ENCODE measurements at places on chromosomes 5 and 9.

DNA sequence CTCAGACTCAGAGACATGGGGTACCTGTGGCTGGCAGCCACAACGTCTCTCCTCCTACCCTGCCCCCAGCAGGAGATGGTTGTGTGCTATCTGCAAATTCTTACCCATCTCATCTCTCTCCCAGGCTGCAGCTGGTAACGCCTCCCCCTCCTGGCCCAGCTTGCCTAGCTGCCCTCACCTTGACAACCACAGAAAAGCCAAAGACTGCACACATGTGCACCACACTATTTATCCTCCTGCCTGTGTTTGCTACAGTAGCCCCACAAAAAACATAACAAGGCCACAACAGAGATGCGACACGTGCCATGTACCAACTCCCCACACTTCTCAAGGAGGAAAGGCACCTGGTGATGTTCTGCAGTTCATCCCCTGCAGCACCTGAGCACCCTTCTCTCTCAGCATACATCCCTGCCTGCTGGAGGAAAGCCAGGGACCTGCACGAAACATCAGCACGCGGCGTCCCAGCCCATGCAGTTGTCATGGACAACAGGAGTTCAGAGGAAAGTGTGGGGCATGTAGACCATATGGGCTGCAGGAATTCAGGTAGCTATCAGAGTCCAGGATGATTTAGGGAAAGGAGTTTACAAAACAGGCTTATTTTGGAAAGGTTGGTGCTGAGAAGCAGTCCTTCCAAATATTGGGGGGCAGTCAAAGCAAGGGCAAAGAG lies 168.7 kb downstream of the C5orf15 start:
- DNase-seq = no peak

DNA sequence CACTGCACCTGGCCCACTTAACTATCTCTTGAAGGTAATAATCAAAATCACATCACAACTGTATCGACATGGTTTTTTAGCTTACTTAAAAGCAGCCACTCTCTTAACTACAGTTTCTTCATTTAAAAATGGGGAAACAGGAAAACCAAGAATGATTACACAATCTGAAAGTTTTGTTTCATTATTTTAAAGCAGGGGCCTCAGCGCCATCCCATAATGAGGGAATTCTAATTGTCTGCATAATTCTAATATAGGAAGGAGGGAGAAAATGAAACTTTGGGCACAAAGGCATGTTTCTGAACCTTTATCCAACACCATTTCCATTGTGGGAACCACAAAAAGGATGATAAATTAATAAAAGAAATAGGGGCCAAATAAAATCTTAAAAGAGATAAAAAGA lies 7.6 kb downstream of the HACD4 start:
- DNase-seq = no peak

- no peak for DNase-seq
Observed at GRCh38 chr5:168647083-168647482, 67.9 kb upstream of the PANK3 start.

DNA sequence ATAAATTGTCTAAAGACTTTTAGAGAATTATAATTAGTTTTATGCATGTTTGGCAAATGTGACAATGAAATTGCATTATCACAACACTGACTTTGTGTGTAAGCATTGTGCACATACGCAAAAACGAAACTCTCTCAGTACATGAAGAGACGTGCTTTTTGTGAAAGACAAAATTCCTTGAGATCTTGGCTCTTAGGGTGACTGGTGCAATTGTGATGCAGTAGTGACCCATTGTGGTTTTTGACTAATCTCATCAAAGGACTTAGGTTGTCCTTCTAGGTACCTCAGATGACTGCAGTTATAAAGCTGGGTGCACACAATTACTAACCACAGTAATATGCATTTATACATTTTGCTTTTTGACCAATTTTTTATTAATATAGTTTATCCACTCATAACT lies 25.3 kb upstream of the TYRP1 start:
- no peak for DNase-seq

DNA sequence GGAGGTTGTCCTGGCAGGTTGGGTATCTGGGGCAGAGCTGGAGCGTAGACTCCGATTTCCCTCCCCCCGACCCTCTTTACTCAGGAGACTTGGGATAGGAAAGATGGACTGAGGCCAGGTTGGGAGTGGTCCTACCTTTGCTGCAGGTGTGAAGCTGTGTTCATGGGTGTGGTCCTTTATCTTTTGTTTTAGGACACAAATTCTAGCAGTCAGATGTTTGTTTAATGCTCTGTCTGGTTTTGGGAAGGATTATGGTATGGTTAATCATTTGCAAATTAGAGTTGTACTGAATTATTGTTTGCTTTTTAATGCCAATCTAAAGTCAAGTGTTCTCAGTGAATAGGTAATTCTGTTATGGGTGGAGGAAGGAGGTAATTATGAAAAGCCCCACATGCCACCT lies 14.1 kb upstream of the FAM120AOS start:
- no peak for DNase-seq

- no peak for DNase-seq
Observed at GRCh38 chr5:178551059-178551458, 39.1 kb downstream of the COL23A1 start.

- DNase-seq = no peak
Observed at GRCh38 chr5:161857358-161857757, 9.4 kb downstream of the GABRA1 start.

GRCh38 chr5:153891394-153891793 lies 147.3 kb downstream of the FAM114A2 start:
- DNase-seq = no peak

DNA sequence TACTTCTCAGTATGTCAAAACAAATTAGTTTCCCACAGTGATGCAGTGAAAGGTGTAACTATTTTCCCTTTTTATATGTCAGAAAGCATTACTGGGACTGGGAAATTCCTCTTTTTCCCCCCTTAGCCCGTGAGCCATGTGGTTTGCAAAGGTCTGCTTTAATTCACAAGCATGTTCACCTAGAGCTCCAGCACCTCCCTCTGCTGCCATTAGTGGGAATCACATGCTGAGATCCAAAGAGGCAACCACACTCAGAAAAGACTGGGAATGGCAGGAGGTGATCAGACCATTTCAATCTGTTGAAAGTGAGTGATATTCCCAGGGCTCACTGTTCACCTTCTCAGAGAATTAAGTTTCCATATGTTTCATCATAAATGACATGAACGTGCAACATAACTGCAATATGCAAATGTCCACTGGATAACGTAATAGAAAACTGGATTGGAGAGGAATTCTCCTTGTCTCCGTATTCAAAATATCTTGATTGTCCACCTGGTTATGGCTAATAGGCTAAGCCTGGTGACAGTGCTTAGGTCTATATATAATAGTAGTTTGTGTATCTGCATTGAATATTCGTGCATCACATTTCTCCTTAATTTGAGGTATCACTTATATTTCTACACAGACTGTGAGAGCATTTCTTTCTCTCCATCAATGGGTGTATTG lies 703.5 kb upstream of the WWC1 start:
- no peak for DNase-seq

DNA sequence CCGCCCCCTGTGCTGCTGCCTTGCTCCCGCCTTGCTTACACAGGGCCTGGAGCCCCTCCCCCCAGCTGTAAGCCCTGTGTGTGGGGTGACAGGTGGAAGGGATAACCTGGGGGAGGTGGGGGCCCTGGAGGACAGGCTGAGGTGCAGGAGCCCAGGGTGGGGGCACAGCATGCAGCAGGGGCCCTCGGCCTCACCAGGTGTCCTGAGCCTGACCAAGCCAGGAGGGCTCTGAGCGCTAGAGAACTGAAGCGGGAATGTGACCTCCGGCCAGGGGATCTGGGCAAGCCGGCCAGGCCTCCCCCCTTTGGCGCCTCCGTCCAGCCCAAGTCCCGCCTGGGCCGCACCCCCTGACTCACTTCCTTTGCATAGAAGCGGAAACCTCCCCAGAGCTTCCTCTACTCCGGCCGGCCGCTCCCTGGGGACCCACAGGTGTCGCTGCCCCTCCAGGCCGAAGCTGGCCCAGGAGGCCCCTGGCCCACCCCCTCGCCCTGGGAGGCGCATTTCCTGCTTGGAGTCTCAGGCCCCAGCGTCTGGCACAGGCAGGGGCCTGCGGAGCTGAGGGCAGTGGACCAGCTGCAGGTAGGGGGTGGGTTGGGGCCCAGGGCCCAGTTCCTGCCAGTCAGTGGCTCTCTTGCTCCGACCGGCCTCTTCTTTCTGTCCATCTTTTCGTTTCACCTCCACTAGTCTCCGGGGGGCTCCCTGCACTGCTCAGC lies at the start of gene TOR4A:
TSS of gene TOR4A (plus strand) at position 398 of the 713 bp plus-strand sequence. CDS start 964 bp downstream, outside the sequence.
- peak; percentile 34 for DNase-seq

DNA sequence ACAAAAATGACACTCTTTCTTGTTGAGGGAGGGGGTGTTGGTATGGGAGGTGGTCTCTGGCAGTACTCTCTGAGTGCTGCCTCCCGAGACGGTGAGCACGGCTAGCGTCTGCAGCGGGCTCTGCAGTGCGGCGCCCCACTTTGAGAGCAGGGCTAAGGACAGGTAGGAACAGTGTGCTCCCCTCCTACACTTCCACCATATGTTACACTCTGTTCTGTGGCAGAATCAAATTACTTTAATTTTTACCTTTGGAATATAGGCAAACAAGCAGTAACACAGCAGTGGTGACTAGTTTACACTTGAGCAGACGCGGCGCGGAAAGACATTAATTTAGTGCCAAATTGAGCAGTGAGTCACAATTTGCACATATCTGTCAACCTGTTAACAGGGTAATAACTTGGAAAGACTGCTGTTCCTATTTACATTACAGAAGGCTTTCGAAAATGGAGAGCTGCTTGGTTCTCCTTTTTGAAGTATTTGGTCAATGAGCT lies 136.3 kb downstream of the MED27 start:
- DNase-seq = no peak

- DNase-seq = no peak
Observed at GRCh38 chr5:77231471-77232138, 21.1 kb downstream of the PDE8B start.

All from CD4-positive, alpha-beta T cell treated with Interleukin-10 for 1 hour (primary cell).